T-helper 17 cell (primary cell): ENCODE measurements at places on chromosomes 7 and 10.

DNA sequence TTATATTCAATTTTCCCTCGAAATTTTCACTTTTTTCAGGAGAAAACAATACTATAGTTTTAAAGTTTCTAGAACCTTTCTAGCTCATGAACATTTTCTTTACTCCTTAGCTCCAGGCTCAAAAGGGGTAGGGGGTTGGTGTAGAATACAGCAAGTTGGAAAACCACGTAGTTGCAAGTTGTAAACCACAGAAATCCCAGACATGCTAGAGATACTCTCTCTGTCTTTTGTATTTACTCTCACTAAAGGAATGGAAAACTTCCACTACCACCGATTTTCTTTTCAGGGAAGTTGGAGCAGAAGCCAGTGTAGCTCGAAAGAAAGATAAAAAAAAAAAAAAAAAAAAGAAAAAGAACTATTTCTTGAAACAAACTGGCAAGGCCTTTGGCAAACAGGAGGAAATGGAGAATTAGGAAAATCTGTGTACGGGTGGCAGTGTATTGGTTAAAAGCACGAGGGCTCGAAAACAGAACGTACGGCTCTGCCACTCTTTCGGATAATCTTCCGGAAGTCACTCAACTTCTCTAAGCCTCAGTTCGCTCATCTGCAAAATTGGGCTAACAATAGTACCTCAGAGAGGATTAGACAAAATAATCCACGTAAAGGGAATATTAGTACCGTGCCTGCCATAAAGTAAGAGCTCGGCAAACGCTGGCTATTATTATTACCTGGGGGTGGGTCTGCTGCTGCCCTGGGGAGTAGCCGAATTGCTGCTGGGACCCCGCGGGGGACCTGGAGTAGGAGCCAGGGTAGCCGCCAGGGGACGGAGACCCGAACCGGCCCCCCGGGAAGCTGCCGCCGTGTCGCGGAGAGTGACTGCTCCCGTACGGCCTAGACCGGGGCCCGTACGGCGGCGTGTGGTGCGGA is 628 bp downstream of the MPLKIP start:
- no peak for DNase-seq

- no peak for DNase-seq
Measured at GRCh38 chr10:52949899-52950298, 177.3 kb upstream of the MBL2 start.

DNA sequence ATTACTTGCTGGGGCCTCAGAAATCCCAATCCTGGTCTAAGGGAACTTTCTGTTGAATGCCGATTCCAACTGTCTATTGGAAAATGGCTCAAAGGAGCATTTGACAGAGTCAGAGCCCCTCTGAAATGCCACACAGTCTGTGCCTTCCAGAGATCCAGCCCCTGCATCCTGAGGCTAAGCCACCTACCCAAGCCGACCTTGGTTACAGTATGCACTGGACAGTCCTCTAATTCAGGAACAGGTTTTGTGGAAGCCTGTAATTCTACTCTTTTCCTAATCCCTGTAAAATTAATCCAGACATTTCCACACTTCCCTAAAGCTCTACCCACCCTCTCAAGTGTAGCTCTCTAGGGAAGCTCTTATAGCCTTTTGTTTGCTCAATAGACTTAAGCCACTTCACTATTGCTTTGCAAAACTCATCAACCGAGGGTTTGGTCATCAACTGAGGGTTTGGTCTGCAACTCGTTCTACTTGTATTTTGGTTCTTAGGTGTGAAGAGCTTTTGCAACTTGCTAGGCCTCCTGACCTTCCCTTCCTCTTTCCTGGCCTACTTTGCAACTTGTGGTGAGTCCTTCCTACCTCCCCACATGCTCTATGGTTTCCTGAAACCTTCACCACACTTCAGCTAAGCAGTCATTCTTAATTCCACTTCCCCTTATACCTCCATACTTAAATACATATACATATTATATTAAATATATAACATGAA is 364.8 kb downstream of the SFMBT2 start:
- no peak for DNase-seq

DNA sequence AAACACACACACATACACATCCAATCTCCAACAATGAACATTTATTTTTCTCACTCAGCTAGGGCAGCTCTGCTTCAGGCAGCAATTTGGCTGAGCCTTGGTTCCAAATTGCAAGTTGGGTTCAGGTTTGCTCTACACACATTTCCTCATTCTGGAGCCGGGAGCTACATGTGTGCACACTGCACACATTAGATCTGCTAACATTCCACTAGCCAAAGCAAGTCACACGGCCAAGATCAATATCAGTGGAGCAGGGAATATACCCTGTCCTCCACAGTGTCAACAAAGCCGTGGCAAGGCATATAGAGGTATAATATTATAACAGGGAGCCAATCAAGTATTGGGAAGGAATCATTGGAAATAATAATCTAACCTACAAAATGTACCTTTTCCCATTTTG is 57.5 kb upstream of the PPP1R3C start:
- no peak for DNase-seq

DNA sequence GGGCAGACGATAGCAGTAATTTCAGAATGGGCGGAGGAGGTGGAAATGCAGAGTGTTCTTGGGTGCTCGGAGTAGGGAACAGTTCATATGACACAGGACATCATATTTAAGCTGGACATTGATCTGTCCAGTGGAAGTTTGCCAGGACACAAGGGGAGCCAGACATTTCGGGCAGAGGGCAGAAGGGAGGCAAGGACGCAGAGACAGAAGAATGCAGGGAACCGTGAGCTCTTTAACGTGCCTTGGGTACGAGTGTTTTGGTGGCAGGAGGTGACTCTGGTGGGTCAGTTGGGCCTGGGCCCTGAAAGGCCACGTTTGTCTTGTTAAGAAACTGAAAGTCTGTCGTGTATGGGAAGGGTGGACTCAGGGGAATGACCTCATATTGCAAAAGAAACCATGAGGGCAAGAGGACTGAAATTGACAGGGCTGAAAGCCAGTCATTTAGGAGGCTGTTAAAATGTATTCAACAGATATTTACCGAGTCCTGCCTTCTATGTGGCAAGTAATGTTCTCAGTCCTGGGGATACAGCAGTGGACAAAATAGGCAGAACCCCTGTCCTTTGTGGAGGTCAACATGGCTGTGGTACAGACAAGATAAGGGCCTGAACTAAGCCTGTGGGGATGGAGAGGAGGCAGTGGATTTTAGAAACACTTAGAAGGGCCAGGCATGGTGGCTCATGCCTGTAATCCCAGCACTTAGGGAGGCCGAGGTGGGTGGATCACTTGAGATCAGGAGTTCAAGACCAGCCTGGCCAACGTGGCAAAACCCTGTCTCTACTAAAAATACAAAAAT is 2.2 kb downstream of the OPTN start:
- DNase-seq = no peak

GRCh38 chr7:143325240-143325639 is 9.3 kb downstream of the CLCN1 start:
- DNase-seq = no peak

DNA sequence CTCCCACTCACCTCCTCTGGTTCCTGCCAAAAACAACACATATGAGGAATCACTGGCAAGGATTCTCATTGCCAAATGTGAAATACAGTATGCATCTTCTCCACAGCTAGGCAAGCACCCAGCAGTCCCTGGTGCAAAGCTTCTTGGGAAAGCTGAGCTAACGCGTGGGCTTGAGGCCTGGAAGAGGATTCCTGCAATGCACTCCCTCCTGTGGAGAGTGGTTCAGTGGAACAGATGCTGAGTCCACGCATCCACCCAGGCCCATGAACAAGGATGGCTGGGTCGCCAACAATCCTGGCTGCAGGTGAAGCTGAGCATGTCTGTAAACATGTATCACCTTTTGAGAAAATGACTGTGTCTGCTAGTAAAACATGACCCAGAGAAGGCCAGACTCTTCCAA is 113.2 kb upstream of the CHST15 start:
- DNase-seq = no peak

DNA sequence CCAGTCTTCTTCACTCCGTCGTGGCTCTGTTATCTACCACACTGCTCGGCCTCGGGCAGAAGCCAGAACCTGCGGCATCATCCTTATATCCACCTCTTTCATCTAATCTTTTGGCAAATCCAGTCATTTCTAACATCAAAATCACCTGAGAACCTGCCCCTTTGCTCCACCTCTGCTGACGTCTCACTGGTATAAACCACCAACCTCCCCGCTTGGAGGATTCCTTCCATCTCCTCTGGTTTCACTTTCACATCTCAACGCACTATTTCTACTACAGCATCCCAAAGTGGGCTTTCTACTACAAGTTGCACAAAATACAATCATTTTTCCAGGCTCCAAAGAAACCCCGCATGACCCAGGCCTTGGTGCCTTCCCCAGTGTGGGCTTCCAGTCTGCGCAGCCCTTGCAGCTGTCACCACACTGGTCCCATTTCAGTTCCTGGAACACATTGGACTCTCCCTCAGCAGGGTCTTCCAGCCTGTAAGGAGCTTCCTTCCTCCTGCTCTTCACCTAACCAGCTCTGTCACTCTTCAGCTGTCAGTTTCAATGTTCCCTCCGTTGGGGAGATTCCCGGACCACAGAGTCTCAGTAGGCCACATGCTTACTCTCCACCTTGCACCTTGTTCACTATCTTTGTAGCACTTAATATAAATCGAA is 85.0 kb downstream of the PRKCQ start:
- DNase-seq = peak; percentile 32

GRCh38 chr7:90688810-90689209 is 92.7 kb downstream of the CDK14 start:
- no peak for DNase-seq
